Fibroblast of the aortic adventitia (primary cell): ENCODE measurements at places on chromosomes 16 and 17. TPM values are rescaled to one million over a fixed set of nuclear protein-coding genes. Genes with fewer than 3 reads are reported as not detected.

Gene RAP1GAP2
- total RNA-seq, result 1.5 and 5.0 TPM in 2 replicates

- DNase-seq, result peak; percentile 11
Observed at GRCh38 chr16:87740441-87740840, 25.3 kb downstream of the KLHDC4 start.

Gene WFIKKN1
- 0.18 and 0.25 TPM in 2 replicates for total RNA-seq

DNA sequence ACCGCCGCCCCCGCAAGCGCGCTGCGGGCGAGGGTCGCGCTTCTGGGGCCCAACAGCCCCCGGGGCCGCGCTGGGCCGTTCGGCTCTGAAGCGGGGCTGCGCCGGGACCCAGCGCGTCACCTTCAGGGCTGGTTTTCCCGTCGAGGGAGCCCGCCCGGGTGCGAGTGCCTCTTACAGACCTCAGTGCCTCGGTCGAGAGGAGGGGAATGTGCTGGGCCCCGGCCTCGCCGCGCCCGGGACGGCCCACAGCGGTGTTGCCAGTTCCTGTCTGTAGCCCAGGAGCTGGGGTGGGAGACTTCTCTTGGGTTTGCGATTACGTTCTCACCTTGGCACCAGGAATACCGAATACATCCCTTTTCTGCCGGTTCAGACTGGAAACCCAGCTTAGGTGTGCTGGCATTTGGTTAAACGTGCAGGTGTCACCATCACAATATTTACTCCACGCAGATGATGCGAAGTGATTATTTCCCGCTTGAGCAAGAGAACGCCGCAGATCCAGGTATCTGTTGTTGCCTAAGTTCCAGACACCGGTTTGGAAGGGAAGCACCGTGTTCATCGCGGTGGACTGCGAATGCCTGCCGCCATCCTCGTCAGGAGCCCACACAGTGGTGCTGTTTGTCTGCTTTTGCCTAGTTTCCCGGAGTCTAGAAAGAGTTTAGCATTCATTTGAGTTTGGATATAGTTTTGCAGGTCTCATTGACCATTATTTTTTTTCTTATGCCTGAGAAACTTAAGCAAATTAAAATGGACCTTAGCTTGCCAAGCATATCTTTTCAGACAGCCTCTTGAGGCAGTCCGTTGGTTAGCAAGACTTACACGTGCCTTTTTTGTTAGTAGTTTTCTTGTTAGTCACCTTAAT is 914 bp downstream of the MAP1LC3B start:
- peak; percentile 55 for DNase-seq

- DNase-seq, result peak; percentile 43
Observed at GRCh38 chr17:67836205-67836987, 11.1 kb downstream of the BPTF start.

DNA sequence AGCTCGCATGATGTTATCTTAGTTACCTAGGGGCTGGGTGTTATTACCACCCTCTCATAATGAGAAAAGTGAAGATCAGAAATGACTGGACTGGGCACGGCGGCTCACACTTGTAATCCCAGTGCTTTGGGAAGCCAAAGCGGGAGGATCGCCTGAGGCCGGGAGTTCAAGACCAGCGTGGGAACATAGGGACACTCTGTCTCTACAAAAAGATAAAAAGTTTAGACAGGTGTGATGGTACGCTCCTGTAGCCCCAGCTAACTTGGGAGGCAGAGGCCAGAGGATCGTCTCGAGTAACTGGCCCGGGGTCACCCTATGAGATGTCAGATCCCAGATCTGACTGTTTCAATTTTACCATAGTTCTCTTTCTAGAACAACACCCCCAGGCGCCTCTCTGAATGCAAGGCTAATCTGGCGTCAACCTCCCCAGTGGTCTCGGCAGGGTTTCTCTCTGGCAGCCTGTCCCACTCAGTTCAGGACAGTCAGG is 1.9 kb upstream of the CCDC102A start:
- DNase-seq, result no peak

DNA sequence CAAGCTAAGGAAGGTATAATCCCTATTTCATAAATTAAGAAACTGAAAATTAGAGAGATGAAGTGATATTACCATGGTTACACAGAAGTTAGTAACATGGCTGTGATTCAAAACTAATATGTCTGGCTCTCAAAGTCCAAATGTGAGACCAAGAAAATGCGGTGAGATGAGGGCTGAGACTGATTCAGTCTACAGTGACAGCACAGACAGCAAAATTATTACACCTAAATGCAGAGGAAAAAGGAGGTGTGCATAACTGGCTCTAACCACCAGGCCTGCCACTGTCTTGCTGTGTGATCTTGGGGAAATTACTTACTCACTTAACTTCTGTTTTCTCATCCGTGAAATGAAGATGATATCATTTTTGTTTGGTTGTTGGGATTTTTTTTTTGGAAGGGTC is 270.0 kb upstream of the SOX9 start:
- DNase-seq, result no peak

- DNase-seq, result no peak
Observed at GRCh38 chr17:59619035-59619297, 729 bp upstream of the CLTC start.

GRCh38 chr16:71645450-71645849 is 19.5 kb downstream of the MARVELD3 start:
- peak; percentile 16 for DNase-seq

DNA sequence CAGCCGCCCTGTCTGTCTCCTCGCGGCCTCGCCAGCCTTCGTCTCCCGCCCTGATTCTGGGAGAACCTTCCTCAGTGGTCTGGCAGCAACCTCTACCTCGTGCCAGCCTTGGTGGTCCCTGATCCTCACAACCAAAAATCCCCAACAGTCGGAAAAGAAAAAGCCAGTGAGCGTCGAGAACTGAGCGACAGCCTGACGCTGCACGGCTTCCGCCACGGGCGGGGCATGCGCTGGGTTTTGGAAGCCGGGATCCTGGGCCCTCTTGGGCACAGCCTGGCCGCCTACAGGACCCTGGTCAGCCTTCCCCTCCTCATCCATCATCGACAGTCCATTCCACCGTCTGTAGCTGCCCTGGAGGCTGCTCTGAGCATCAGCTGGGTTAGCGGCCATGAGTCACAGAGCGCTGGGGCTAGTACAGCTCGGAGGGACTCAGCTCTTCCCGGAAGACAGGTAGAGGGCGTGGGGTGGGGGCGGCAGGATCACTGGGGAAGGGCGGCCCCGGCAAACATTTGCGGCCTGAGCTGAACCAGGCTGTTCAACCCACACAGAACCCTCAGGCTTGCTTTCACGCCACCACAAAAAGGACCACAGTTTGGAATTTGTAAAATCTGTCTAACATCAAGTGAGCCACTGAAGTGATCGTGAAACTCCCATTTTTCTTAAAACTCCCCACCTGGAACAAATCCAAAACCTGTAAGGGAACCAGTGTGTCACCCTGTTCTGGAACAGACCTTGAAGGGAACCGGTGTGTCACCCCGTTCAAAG is 55.4 kb upstream of the DOC2B start:
- no peak for DNase-seq
